COLO829 (cell line): ENCODE measurements at places on chromosomes 16 and 17.

DNA sequence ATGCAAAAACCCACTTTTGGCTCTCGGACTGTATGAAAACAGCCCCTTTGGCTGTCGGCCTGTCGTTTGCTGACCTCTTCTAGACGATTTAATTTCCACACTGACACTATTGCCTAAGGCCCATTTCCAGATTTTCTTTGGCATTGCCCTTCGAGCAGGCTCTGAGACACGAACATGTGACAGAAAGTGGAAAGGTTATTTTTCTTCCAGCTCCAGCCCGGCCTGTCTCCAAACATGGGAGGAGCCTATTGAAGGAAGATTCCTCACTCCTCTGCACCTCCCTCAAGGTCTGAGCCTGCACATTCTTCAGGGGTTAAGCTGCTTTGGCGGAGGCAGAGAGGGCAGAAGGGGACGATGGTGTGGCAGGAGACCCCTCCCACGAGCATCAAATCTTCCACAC, 85.9 kb upstream of the FOXF1 start:
- no peak for DNase-seq

DNA sequence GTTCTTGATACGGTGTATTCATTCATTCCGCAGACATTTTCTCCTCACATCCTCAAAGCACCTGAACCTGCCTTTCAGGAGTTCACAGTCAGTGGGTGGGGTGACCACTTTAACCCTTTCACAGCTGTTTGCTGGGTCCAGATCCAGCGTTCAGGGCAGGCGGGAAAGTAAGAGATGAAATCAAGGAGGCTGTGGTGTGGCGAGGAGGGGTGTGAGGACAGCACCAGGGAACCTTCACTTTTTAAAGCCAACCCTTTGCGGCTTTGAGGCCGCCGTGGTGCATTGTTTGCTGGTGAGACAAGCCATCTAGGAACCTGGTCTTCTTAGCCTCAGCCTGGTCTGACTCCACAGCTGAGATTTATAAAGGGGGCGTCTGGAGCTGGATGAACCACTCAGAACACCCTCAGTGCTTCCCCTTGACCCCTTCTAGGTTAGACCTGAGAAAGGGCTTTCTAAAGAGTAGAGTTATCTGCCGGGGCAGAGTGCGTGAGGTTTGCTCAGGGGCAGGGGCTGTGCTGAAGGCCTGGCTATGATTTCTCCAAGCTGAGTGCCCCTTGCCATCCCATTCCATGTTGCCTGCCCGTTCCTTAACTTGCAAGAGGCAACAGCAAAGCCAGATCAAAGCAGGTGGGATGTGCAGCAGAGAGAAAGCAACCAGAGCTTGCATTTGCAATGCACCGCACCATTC, 933 bp downstream of the CCR7 start:
- DNase-seq, result no peak

DNA sequence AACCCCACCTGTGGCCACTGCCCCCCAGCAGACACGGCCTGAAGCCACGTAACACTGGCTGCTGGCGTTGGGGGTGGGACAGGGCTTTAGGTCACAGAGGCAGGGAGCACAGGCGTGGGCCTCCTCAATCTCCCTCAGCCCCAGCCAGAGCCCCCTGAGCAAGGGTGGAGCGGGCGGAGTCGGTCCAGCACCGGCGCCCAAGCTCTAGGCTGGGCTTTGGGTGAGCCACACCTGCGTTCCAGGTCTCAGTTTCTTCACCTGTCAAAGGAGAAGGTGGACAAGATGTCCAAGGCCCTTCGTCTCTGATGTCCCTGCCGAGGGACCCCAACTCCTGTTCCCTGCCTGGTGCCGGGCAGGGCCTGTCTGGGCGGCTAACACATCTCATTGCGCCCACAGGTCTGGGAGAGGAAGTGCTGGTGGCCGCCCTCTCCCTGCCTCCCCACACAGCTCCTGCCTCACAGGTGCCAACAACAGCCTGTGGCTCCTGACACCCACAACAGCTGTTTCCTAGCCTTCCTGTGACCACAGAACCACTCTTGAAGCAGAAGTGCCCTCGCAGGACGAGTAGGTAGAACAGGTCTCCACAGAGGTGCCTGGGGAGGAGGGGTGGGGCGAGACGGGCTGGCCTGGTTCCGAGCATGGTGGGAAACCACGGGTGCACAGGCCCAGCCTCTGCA, 12.0 kb downstream of the FAM83G start:
- DNase-seq, result no peak

GRCh38 chr16:68935008-68935407, 91.7 kb downstream of the TANGO6 start:
- DNase-seq, result no peak

DNA sequence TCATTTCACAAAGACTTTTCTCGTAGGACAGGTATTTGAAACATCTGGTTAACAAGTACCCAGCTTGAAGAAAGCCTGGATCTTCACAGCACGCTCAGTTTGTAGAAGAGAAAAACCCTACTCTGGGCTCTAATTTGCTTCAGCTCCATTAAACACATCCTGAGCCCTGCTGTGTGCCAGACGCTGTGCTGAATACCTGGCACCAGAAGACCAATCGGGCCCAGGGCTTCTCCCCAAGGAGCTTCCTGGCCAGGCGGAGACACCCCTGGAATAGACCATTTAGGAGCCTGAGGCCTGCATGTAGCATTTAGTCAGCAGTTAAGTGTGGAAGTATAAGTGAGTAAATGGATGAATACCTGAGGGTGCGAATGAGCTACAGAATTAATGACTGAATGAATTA, 8.9 kb upstream of the ABAT start:
- no peak for DNase-seq

DNA sequence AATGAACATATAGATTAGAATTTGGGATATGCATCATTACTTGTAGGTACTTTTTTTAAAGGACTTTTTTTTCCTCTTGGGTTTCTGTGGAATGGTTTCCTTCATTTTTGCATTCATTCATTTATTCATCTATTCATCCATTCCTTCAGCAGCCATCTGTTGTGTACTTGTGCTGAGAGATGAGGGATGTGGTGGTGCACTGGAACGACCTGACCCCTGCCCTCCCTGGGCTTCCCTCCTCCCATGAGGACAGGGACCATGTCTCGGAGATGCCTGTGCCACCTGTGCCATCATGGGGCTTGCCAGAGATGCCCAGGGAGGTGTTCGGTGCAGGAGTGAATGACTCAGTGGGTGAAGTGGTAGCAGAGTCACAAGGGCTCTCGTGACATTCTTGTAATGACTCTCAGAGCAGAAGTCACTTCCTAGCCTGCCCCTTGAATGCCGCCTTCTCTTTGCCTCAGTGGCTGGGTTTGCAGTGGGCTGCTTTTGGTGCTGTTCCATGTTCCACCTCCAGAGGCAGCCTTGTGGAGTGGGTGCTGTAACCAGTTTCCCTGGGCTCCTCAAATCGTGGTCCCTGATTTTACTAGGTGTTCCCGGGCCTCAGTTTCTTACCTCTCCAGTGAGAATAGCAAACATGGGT, 43.9 kb downstream of the CLEC16A start:
- no peak for DNase-seq

- no peak for DNase-seq
Observed at GRCh38 chr17:13785981-13786598, 184.4 kb upstream of the HS3ST3A1 start.

DNA sequence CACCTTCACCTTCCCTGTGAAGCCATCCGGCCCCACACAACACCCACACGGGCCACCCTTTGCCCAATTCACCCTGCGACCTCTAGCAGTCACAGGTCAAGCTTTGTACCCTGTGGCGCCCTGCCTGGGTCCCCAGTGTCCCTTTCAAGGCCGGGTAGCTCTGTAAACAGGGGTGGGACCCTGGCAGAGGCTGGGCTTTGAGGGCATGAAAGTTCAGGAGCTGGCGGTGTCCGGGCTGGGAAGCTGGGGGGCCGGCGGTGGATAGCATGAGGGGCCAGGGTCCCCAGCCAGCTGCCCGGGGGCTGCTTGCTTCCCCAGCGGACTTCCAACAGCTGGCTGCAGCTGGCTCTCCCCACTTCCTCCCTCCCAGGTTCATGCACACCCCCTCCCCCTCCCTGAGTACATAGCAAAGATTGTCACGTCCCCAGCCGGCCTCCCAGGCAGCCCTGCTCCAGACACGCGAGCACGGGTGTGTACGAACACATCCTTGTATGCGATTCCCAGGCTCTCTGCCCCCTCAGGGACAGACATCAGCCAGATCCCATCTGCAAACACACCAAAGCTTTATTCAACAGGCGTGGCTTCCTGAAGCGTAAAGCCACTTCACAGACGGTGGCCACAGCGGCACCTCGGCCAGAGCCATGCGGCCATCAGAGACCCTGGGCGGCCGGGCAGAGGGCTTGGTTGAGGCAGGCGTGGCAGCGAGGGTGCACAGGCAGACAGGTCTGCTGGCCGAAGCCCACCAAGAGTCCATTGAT, 8.2 kb downstream of the NTHL1 start:
- no peak for DNase-seq

DNA sequence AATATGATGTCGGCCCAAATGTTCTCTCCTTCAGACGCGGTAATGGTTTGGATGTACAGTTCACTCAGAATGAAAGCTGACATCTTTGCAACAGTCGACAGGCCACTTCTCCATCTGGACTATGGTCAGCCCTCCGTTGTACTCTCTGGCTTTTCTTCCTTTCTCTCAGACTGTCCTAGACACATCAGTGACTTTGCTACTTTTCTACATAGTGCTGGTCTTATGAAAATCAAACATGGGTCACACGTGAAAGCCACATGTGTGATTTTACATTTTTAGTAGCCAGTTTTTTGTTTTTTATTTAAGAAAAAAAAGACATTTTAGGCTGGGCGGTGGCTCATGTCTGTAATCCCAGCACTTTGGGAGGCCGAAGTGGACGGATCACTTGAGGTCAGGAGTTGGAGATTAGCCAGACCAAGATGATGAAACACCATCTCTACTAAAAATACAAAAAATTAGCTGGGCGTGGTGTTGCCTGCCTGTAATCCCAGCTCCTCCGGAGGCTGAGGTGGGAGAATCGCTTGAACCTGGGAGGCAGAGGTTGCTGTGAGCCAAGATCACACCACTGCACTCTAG, 644.1 kb downstream of the KCNJ2 start:
- no peak for DNase-seq

DNA sequence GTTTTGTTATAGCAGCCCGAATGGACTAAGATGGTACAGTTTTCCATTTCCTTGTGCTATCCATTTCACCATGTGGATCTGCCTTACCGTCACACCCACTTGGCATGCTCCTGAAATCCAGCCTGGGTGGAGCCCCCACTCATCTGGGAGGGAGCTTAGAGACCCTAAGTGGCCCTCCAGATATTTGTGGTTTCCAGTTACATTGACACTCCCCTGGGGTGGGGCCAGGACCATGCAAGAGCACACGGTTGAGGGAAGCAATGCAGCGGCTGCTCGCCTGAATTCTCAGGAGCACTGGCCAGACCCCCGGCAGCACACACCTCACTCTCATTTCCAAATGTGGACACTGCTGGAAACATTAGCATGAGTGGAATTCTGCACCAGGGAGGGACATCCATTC, 231.1 kb downstream of the UTP18 start:
- no peak for DNase-seq

DNA sequence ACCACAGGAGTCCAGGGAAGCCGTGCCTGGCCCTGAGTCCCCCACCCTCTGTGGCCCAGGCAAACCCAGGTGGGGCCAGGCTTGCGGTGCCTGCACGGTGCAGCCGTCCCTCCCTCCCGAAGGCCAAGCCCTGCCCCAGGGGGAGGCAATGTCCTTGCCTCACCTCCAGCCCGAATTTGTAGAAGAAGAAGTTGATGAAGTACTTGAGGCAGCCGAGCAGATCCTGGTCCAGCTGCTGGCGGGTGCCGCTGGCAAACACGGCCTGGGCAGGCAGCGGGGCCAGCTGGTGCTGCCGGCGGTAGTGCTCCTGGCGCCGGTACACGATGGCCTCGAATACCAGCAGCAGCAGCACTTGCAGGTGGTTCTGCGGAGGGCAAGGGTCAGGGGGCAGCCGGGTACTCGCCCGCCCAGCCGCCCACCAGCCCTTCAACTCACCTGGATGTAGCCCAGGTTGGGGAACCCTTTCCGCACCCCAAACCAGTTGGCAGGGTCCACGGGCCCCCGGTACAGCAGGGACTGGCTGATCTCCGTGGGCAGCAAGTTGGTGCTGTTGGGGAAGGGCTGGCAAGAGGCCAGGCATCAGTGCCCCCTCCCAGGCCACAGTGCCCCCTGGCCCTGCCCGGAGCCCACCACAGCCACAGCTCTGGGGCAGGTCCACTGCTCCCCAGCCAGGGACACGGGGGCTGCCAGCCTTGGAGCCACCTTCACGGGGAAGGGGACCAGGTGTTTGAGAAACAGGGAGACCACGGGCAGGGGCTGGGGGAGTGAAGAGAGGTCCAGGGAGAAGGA, 26.1 kb downstream of the CTU2 start:
- DNase-seq, result no peak

- DNase-seq, result no peak
Observed at GRCh38 chr16:59605706-59606105, 871.6 kb upstream of the GOT2 start.

- DNase-seq, result no peak
Observed at GRCh38 chr16:84528322-84528721, 23.9 kb upstream of the MEAK7 start.

DNA sequence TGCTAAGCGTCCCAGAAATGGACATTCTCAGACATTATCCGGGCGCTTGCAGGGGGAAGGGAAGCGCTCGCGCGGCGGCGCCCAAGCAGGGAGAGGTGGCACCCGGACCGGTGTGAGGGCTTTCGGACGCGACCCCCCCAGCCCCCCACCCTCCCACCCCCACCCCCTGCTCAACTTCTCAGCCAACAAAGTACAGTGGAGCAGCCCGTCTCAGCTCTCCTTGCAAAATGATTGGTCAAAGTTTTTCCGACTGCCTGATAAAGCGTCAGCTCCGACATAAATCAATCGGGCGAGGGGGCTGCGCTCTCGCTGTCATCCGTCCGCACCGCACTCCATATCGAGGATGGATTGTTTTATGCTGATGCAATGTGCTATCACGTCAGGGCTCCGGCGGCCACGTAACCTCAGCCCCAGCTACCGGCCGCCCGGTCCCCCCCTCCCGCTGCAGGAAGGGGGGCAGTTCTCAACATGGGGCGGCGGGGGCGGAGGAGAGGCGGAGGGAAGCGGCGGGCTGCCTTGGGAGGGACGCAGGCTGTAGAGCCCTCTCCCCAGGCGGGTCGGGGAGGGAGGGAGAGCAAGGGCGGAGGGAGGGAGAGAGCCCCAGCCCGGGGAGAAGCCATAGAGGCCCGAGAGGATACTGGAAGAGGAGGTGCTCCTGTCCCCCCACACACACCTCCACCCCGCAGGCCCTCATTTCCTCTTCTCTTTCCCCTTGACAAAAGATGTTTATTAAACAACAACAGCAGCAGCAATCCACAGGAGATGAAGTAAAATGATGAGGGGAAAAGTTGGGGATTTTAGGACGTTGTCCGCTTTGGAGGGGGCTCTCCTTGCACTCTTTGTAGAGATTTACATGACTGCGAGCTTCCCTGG, at the start of gene HOXB9:
Gene HOXB9, minus strand, starts transcription at position 114 of the 873 bp plus-strand sequence. Its CDS starts 89 bp downstream, at position 25.
- DNase-seq, result no peak

DNA sequence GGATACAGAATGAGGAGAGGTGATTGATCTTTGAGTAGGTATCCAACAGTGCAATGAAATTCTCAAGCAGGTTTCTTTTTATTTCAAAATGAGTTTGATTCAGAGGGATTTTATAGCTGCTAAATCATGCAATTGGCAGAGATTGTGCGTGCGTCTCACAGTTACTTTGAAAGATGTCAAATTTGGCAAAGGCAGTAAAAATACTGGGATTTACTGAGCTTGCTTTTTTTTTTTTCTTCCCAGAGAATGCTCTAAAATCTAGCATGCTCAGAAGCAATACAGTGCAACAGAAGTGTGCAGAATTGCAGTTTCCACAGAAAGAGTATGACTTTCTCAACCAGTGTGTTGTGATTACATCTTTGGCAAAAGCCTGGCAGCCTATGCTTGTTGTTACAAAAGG, 410.7 kb upstream of the GOT2 start:
- no peak for DNase-seq

- DNase-seq, result no peak
Observed at GRCh38 chr16:6377956-6378355, 954.7 kb upstream of the RBFOX1 start.
